ENCODE measurements at places on chromosomes 12 and 14.

DNA sequence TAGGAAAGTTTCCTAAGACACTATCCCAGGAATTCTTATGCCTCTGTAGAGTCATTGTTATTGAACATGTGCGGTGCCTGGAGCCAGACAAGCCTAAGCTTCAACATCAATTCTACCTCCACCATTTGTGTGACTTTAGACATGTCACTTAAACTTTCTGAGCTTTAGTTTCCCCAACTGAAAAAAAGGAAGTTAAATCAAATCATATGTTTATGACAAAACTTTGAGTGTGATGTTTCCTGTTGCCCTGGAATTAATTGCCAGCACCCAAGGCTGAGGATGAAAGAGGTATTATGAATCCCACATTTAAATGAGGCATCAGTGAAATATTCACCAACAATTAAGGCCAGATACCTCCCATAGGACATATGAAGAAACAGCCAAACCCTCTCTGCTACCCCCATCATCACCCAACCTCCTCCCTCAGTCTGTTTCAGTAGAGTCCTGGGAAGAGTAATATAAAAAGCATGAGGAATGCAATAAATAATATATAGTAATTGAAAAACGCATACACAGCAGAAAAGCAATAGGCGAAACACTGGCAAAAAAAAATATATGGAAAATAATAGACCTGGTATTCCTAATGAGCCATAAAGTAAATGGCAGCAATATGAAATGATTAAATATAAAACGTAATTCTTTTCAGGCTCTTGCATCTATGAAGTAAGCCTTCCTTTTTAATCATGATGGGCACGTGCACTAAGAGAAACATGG is 182.0 kb upstream of the DCN start:
- DNase-seq = no peak

DNA sequence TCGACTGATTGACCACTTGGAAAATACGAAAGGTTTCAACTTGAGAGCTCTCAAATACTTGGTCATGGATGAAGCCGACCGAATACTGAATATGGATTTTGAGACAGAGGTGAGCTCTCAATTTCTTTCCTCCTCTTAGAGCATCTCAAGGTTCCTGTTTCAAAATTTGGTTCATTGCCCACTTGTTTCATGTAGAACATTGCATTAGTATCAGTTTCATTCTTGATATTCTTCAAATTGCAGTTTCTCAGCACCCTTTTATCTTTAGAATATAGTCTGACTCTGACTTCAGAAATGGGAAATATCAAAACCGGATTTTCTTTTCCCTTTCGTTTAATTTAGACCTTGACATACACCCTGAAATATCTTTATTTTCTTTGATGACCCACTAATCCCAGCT is 8.8 kb downstream of the DDX47 start:
- no peak for DNase-seq

DNA sequence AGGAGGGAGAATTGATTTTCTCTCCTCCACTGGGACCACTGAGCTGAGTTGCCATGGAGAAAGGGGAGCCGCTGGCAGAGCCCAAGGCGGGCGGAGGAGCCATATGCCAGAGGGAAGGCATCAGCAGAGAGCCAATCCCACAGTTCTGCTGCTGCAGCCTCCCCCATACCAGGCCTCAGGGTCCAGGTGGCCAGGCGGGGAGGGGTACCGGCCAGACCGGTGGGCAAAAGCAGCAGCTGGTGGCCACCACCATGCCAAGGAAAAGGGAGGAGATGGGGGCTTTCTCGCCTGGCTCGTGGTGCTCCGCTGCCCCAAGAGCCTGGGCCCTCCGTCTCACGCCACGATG is 72.8 kb downstream of the PITPNM2 start:
- DNase-seq = peak; percentile 60

GRCh38 chr12:122874081-122874480 is 21.8 kb downstream of the VPS37B start:
- peak; percentile 36 for DNase-seq

- no peak for DNase-seq
Measured at GRCh38 chr14:55926007-55926406, 192.2 kb upstream of the PELI2 start.

DNA sequence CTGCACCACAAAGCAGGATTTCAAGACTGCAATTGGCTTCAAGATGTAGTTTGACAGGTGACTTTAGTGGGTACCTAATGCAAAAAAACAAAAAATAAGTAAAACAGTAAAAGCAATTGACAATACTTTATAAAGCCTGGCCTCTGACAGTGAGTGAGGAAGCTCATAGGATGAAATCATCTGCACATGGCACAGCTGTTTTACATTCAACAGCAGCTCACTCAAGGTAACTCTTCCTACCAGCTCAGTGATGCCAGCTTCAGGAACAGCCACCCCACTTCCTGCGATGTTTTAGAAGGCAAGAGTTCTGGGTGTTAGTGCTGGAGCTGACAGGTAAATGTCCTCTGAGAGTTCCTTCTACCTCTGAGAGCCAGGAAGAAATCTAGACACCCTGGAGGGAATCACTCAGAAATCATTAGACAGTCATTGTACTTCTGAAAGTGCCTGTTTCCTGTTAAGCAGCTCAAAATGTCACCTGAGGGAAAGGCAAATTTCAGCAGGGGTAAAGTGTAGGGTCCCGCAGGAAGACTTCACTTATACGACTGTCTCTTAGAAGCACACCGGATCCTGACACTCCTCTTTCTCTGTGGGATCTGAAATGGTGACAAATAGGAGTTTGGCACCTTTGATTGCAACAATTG is 99.9 kb downstream of the FOXN3 start:
- no peak for DNase-seq

DNA sequence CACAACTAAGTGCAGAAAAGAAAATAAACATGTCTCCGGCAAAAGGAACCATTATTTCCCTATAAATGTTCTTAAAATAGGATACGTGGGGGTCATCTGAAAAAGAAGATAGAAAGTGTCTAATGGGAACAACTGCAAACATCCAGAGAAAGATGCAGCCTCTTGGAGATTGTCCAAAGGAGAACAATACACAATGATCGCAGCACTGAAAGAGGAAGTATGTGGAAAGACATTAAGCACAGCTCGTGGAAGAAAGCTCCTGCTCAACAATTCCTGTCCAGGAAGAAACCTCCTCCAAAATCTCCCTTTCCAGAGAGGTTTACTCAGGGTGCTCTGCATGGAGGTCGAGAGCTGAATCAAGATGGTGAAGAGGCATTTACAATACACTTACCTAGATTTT is 2.5 kb upstream of the LALBA start:
- DNase-seq = no peak

DNA sequence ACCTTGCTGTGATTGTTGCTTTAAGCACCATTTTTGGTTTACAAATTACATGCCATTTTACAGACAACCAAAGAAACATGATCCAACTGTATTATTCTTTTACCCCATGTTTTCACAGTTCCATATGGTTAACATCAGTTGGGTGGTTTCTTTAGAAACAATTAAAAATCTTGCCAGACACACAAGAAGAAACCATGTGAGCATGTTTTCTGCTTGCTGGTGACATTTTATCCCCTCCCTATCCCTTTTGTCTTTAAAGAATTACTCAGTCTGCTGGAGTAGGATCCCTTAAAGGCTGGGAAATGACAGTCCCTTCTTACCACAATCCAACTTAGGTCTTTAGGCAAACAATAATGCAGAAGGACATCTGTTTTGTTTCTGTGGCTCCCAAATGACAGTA is 121.8 kb upstream of the PLXNC1 start:
- no peak for DNase-seq

DNA sequence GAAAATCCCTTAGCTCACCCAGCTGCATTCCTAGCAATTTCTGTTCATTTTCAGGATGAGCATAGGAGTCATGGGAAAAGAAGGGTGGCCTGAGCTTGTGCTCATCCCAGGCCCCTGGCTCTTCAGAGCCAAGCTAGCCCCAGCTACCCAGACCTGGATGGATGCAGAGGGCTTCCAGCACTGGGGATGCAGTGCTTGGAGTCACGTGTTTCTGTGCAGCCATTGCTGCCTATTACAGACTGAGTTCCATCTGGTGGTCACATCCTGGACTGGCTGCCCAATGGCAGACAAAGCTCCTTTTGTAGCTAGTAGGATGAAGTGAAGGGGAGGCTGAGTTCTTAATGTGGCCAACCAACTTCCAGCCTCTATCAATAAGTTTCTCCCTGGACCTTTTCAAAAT is 54.2 kb upstream of the JDP2 start:
- DNase-seq = no peak

DNA sequence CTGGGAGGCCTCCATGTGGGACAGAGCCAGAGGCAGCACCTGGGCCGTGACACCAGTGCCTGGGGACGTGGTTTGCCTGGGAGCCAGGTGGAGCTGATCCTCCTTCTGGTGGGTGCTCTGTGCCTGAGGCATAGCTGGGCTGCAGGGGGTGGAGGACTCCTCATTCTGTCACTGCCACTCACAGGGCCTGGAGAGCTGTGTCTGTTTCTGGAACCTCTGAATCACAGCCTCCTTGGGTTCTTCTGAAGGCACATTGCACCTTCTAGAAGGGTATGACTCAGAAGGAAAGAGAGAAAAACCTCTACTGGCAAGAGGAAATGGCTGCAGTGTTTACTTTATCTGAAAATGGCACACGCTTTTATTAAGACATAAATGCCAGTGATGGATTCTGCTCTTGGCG is 659.8 kb downstream of the VRK1 start:
- DNase-seq = no peak

DNA sequence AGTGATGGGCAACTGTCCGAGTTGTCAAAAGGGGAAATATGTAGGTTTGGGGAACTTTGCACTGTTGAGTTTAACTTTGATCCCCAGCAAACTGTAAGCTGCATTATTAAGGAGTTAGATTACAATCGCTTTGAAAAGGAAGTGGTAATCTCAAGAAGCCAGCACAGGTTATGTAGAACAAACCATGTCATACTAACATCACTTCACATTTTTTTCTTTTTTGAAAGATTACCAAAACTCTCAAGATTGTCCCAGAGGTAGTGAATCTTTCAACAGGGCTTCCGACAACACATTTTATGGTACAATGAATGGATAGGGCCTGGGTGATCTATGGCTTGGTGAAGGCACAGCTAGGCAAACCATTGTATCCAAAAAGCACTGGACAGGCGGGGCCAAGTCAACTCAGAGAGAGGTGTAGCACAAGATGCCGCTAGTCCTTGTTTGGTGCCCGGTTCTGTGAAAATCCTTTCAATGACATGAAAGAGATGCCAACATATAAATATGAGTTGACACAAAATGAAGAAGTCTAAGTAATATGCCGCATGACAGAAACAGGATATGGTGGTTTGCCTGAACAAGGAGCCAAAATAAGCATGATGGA is 24.3 kb upstream of the PARP11 start:
- no peak for DNase-seq

- no peak for DNase-seq
Measured at GRCh38 chr12:67797185-67797741, 148.7 kb downstream of the DYRK2 start.

DNA sequence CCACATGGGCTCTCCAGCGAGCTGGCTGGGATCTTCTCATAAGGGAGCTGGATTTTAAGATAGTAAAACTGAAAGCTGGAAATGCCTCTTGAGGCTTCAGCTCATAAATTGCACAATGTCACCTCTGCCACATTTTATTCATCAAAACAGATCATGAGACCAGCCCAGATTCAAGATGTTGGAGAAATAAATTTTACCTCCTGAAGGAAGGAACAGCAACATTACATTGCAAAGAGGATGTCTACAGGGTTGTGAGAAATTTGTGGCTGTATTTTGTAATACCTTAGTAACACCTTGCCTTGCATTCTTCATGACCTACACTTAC is 43.1 kb upstream of the KRR1 start:
- no peak for DNase-seq

DNA sequence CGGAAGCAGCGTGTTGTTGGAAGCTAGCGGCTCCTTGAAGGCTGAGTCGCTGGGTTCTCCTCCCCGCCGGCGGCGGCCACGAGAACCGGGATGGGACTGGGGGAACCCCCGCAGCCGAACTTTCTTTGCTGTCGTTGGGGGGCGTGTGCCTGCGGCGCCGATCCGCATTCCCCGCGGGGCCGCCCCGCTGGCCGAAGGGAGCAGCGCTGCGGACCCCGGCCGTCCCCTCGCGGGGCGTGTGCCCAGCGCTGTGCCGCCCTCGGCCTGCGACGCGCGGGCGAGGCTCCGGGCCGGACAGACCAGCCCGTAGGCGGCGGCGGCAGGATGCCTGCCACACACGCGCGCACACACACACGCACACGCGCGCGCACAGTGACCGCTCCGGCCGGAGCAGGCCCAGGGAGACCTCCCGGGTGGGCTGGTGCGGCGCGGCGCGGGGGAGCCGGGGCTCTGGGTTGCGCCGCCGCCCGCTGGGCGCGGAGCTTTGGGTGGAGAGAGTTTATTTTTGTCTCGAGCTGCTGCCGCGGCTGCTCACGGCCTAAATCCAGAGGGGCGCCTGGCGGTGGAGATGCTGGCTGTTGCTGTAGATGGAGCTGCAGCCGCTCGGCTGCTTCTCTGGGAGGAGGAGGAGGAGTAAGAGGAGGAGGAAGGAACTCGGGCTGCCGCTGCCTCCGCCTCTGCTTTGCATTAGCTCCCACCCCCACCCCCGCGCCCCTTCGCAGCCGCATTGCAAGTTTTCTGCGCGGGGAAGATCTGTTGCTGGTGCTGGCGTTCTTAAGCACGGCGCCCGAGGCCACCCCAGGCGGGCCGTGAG is at the start of gene SAMD4A:
TSS of gene SAMD4A (plus strand) at position 719 of the 814 bp plus-strand sequence. CDS start 789 bp downstream, outside the sequence.
- peak; percentile 74 for DNase-seq

DNA sequence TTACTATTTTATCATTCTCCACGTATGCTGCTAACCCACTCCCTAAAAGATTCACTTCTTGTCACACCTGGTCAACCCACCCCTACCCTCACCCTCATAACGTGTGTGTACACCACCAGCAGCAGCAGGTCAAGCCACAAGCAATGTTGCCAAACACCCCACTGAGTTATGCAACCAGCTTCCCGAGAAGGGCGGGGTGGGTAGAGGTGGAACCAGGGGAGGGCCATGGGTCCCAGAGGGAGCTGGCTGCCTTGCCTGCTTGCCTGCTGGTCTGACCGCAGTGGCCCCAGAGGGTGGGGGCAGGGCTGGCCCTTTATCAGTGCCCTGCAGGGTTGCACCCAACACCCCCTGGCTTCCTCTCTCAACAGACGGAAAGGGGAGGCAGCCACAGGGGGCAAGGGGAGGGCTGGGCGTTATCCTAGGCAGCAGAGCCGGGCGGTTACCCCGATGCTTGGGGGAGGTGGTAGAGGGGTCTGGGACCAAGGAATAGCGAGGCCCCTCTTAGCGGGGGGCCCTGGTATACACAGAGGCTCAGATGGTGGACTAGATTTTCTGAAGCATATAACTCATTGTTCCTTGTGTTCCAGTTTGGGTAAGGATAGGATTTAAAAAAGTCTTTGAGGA is 3.5 kb upstream of the NFE2 start:
- DNase-seq = no peak

GRCh38 chr14:90168425-90169105 is 87.8 kb upstream of the PSMC1 start:
- no peak for DNase-seq

DNA sequence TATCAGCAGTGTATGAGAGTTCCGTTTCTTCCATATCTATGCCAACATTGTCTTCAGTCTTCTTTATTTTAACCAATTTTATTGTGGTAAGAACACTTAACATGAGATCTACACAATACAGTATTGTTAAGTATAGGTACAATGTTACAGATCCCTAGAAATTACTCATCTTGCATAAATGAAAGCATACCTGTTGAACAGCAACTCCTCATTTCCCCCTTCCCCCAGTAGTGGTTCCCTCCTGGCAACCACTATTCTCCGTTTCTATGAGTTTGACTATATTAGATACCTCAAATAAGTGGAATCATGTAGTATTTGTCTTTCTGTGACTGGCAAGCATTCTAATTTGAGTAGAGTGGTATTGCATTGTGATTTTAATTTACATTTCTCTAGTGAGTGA is 150.5 kb downstream of the CRADD start:
- DNase-seq = no peak
